ENCODE measurements at places on chromosomes 1 and 21.

GRCh38 chr1:208164609-208165008 is 79.6 kb downstream of the PLXNA2 start:
- no peak for DNase-seq

DNA sequence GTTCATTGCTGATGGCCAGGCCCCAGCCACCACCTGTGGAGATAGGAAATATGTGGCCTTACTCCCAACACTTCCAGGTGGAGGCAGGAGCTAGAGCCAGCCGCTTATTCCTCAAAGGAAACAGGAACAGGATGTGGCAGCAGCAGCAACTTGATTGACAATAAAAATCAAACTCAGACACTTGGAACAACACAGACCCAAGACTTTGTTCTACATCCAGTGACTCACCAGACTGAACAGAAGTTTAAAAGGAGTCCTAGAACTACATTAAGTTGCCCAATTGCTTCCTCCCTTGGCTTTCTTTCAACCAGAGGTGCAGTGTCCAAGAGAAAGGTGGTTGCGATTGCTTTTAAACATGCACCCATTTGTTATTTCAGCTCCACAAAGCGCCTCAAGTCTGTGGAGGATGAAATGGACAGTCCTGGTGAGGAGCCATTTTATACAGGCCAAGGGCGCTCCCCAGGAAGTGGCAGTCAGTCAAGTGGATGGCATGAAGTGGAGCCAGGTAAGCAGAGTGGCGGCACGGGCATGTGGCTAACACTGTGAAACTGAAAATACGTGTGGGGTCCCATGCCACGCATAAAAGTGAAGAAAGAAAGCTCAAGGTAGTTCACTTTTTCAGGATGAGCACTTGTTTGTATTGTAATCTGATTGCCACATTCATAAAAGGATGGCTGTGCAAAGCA is 276.6 kb downstream of the NFIA start:
- DNase-seq = no peak

DNA sequence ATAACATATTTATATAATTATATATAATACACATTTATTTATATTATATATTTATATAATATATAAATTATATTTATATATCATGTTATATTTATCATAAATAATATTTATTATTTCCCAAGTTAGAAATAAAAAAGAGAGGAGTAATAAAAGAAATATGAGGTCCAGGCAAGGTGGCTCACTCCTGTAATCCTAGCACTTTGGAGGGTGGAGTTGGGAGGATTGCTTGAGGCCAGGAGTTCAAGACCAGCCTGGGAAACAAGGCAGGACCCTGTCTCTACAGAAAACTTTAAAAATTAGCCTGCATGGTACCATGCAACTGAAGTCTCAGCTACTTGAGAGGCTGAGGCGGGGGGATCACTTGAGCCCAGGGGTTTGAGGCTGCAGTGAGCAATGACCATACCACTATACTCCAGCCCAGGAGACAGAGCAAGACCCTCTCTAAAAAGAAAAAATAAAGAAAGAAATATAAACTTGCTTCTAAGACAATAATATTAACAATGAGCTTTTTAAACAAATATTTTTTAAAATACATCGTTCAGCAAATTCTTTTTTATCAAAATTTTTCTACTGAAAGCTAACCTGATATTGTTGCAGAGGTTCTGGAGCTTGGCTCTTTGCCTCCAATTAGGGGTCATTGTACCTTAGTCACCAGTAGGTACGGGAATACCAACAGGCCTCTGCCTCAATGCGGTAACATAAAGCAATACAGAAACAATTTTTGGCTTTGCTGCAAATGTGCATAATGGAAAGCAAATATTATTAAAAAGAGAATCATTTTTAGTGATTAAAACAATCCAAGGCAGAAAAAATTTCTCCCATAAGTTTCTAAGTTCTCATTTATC is 290.0 kb downstream of the SETD4 start:
- no peak for DNase-seq

DNA sequence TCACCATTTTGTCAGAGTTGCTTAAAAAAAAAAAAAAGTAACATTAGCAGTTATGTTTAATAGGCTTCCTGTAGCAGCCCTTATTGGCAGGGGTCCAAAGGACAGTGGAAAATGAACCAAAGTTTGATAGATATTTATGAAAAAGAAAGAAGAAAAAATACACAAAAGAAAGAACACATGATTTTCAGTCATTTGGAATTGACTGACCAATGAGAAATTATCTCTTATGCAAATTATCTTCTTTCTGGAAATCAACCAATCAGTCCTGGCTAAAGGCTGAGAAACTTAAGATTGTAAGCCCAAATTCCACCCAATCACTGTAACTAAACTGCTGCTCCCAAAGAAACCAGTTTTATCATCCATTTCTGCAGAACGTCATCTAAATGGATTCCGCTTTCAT is 282.4 kb downstream of the TM2D1 start:
- no peak for DNase-seq

DNA sequence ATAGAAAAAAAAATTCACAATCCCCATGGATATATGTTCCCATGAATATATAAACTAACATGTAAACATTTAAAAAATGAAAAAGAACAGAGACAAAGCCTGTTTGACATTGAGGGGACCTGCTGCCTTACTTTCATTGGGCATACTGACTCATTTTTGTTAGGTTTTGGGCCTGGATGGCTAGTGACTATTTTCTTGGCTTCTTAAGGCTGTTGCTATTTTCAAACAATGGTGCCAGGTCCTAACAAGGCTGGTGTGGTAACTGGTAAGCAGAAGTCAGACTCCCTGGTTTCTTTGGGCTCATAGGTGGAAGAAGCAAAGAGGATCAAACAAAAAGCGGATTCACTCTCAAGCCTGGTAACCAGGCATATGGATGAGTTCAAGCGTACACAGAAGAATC is 51.0 kb downstream of the LAMC2 start:
- DNase-seq = no peak

- DNase-seq = peak; percentile 67
These were observed at the start of gene BATF3 for GRCh38 chr1:212699625-212700222. Gene BATF3 (minus strand): TSS chr1:212699840. CDS start chr1:212699762, 78 bp downstream.

DNA sequence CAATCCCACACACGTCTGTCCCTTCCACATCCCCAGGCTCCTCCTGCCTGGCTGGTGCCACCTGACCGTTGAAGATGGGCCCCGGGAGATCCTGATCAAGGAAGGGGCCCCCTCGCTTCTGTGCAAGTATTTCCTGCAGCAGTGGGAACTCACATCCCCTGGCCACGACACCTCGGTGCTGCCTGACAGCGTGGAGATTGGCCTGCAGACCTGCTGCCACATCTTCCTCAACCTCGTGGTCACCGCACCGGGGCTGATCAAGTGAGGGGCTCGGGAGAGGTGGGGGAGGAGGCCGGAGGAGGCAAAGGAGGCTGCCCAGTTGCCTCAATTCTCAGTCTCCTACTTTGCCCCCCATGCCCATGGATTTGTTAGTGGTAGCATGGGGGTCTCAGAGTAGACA is 5.6 kb downstream of the NCDN start:
- no peak for DNase-seq

- DNase-seq = no peak
These were observed 268.4 kb upstream of the USP24 start for GRCh38 chr1:55483523-55483922.

DNA sequence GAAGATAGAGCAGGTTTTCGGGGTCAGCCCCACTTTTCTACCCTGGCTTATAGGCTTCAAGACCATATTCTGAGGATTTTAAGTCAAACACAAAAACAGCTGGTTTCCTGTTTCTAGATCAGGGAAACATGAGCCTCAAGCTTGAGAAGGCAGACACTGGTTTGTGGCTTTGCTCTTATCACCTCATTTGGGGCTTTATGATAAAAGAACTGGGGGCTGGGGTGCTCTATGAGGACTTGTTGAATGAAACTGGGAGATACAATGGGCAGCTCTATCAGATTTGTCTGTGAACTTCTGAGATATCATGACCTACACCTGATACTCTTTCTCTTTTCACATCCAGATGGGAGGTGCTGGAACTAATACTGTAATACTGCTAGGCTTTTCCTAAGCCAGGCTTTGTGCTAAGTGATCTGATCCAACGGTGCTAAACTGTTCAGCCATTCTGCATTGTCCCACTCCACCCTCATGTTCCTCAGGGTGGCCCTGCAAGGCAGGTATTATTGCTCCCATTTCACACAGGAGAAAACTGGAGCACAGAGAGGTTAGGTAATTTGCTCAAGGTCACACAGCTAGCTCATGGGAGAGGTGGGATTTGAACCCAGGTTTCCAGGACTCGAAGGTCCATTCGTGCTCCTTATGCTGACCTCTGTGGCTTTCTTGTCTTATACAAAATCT is 6.6 kb downstream of the AJAP1 start:
- DNase-seq = no peak

GRCh38 chr1:1889847-1890505 is 911 bp downstream of the GNB1 start:
- DNase-seq = peak; percentile 32

- DNase-seq = no peak
These were observed 48.5 kb downstream of the NR5A2 start for GRCh38 chr1:200075938-200076546.

DNA sequence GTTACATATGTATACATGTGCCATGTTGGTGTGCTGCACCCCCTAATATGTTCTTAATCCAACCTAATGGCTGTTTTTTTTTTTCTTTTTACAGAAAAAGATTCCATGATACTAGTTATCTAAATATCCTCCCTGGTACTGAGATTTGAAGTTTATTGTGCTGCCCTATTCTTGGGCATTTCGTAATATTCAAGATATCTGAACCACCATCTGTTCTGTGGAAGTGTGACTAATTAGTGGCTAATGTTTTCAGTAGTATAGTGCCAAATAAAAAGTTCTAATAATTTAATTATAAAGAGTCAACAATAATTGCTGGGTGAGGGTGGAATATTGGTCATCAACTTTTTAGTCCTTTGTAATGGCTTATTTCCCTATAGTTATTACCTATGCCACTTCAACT is 217.5 kb downstream of the GABPA start:
- DNase-seq = no peak

DNA sequence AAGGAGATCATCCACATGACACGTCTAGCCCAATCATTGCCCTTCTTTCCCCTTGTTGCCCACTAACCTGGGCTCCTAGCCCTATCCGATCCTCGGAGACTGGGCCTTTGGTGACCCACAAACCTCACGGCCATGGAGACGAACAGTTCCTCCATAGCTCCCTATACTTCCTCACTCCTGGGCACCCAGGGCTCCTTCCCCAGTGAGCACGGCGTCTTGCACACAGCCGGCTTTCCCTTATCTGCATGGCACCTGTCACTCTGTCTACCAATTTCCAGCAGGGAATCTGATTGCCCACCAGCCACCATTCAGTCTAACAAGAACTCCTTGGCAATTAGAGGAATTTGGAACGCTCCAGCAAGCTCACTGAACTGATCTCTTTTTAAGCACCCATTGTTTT is 3.1 kb downstream of the GNG4 start:
- DNase-seq = no peak

GRCh38 chr1:229860926-229861325 is 206.1 kb upstream of the GALNT2 start:
- no peak for DNase-seq

GRCh38 chr1:232011961-232012360 is 385.4 kb downstream of the DISC1 start:
- DNase-seq = no peak
